ENCODE measurements at places on chromosomes 6 and 20.
A peak's percentile ranks its signal among the peaks of the same experiment; 100 is the strongest.

GRCh38 chr6:56618050-56618449 is 24.6 kb downstream of the DST start:
- no peak for DNase-seq

- no peak for DNase-seq
These were observed 381.1 kb upstream of the ZFP64 start for GRCh38 chr20:52572687-52573086.

DNA sequence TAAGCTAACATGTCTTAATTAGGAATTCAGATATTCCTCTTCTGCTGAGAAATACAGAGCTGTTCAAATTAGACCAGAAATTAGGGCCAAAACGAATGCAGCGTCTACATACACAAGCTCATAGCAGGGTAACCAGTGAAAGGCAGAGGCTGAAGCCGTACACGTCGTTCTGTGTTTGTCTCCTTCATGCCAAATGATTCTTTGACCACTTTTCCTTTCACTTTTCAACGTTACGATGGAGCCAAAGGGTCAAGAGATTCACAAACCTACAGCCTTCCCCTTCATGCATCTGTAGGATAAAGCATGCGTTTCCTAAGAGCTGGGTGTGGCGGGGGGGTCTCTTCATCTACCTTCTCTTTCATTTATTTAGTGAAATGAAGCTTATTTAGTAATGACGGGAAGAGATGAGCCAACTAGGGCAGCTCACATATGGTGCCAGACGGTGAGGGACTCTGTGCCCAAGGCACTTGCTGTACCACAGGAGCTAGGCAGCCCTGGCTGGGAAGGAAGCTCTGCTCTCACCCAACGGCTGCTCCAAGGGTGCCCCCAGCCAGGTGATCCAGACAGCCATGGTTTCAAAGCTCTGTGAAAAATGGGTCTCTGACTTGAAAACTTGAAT is 178.0 kb downstream of the ATXN1 start:
- no peak for DNase-seq

DNA sequence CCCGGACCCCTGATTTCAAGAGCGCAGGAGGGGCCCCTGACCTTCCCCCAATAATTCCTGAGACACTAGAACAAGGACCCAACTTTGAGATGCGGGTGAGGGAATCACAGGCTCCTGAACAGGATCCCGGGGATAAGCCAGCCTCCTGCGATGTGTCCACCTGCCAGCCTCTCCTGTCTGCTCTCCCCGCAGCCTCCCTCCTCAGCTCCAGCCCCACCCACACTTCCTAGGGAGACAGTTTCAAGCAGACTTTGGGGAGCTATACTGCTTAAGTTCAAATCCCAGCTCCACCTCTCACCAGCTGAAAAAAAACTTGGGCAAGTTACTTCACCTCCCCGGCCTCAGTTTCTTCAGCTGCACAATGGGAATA is 50.8 kb downstream of the GRM4 start:
- no peak for DNase-seq

DNA sequence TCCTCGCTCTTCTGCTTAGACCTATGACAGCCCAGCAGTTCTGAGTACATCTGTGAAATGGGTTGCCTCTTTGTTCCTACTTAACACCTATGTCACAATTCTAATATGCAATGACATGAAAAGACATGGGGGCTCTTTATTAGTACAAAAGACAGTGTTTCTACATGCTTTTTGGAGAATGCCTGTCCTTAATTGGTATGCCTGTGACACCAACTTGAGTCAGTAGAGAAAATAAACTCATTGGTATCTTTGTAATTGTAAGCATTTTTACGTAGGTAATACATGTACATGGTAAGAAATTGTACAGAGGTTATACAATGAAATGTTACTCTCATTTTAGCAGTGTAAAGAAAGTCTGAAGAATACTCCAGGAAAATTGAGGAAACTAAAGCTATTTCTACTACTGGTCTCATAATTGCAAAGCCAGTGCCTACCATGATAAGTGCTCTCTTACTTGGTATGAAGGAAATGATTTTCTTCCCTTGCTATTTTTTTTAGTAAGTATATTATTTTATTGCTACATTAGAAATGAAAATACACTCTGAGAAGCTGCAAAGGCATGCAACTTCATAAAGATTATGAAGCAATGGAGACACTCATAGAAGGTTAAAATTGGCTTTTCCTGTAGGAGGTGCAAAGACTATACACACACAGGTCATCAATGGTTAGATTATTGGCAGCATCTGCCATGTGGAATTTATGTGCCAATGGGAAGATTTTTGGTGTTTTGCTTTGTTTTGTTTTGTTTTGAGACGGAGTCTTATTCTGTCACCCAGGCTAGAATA is 4.9 kb upstream of the EEF1A1 start:
- no peak for DNase-seq

- DNase-seq: no peak
These were observed 166.4 kb downstream of the CD24 start for GRCh38 chr6:106807947-106808611.

GRCh38 chr6:65638047-65638831 is 68.8 kb downstream of the EYS start:
- DNase-seq: no peak

DNA sequence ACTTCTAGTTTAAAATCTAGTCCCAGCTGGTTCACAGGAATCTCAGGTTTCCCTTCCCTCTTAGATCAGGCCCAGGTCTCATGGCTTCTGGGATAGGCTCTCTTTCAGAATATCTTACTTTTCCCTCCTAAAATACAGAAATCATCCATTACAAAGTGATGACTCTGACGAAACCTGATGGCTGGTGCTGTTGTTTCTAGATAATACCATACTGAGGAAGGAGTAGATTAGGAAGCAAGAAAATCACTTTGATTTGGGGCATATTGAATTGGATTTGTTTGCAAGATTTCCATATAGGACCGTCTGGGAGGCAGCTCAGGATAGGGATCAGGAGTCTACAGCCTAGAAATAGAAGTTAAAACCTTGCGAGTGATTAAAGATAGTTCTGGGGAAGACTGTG is 3.6 kb downstream of the ZKSCAN3 start:
- DNase-seq: no peak

DNA sequence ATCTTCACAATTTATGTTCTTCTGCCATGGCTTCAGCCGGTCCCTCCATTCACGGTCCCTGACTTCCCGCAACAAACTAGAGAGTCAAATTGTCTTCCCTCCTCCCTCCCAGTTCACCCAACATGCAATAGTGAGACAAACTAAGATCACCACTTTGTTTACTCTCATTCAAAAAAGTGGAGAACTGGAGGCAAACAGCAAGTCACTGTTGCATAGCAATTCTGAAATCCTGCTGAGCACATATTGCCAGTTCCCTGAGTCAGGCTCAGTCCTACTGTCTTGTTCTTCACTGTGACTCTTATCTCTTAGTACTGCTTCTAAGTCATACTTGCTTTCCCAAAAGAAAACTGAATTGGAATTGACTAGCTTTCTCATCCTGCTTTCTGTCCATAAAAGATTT is 287.2 kb upstream of the SASH1 start:
- DNase-seq: no peak

DNA sequence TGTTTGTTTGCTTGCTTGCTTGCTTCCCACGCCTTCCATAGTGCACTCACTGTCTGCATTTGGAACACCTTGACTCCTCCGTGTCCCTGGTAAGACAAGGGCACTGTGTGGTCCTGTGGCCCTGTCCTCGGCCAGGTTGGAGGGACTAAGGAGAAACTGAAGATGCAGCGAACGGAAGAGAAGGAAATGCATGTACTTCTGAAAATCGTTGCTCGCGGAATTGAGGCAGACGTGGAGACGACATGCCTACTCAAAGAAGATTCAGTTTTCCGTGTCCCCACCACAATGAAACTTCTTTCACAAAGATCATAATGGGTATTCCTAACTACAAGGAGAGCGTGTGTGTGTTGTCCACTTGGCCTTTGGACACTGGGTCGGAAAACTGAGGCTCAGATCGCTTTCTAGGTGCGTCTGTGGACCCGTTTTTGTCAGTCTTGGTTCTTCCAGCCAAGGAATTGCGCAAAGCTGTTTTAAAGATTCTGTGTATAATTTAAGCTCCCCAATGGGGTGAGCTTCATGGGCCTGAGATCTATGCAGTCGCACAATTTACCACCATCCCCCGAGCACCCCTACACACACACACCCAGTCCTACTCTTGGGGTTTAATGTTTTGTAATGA is 120.4 kb upstream of the ZNF184 start:
- no peak for DNase-seq

DNA sequence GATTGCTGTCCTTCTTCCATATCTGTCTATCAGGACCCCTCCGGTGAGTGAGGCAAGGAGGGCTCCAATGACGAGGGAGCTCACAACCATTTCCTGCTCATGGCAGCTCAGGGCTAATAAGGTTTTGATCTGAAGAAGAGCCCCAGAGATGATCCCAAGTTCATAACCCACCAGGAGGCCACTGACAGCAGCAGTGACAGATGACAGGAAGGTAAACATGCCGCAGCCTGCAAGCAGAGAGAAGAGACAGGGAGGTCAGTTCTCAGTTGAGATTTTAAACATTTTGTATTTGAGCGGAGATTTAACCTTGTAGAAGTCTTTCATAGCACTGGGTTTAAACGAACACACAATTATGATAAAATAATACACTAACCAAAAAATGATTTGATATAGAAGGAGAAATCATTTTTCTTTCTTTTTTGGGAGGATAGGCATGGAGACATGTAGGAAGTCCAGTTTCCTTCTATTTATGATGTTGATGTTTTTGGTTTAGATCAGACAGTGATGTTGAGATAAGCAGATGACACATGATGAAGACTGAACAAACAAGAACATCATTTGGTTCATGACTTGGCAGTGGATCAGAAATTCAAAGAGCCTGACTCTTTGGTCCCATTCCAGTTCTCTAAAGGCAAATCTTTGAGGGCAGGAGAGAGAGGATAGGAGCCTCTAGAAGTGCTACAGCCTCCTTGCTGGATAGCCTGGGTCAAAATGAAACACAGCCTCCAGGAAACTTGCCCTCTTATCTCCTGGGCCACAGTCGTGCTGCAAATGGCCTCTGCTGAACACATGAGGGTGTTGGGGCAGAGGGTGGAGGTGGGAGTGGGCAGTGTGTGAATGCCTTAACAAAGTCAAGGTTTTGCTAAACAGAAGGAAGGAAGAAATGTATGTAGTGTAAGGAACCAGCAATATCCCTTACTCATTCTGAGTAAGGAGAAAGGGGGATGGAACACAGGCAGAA is 22.6 kb downstream of the SLC2A12 start:
- DNase-seq: no peak

- DNase-seq: no peak
These were observed 580.7 kb downstream of the LMBRD1 start for GRCh38 chr6:69216127-69216526.

- peak; percentile 43 for DNase-seq
These were observed at the start of gene HMGN4 for GRCh38 chr6:26537846-26538571. TSS of gene HMGN4 (plus strand) at chr6:26538366. CDS start at chr6:26545207, 6,841 bp downstream.

DNA sequence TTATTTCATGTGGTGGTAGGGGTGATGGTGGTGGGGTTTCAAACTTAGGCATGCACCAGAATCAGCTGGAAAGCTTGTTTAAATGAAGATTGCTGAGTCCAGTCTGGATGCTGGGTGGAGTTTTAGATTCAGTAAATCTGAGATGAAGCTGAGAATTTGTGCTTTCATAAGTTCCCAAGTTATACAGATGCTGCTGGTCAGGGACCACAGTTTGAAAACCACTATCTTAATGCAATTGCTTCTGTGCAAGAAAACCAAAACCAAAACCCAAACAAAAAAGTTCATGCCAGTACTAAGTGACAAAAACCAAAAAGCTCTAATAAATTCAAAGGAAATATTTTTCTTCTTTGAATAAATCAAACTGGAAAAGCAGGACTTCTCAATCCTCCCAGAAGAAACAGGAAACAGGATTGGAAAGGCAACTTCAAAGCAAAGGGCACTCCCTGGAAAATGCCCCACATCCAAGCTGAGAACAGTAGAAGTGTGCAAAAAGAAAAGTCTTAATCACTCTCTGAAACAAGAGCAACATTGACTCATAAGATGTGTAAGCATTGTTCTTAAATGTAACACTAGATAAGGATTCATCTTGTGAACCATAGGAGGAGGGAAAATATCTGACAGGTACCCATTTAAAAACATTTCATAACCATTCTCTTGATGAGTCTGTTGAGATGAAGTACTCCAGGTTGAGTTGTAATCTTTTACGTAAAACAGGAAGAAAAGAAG is 481.5 kb upstream of the HSF2 start:
- no peak for DNase-seq

- no peak for DNase-seq
These were observed 167.4 kb downstream of the ADGRG6 start for GRCh38 chr6:142469220-142469619.

DNA sequence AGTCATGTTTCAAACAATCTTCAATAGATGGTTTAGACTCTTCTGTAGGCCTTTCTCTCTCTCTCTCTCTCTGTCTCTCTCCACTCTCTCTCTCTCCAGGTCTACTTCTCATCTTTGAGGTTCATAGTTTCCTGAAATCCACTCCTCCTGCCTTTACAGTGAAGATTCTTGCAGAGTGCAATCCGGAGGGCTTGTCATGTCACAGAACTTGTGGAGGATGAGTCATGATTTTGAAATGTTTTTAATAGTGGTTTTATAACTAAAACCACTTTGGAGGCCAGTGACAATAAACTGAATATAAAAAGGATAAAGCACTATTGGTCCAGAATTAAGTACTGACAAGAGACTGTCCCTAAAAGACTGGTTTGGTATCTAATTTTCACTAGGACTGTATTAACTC is 156.3 kb downstream of the KIF6 start:
- no peak for DNase-seq

Data from stimulated activated CD8-positive, alpha-beta memory T cell treated with anti-CD3 and anti-CD28 coated beads, Interleukin-7, amount 100 ng/mL, for 24 hours (primary cell).